ENCODE measurements at places on chromosomes 13 and 19. TPM values are rescaled to one million over a fixed set of nuclear protein-coding genes. Genes with fewer than 3 reads are reported as not detected.

DNA sequence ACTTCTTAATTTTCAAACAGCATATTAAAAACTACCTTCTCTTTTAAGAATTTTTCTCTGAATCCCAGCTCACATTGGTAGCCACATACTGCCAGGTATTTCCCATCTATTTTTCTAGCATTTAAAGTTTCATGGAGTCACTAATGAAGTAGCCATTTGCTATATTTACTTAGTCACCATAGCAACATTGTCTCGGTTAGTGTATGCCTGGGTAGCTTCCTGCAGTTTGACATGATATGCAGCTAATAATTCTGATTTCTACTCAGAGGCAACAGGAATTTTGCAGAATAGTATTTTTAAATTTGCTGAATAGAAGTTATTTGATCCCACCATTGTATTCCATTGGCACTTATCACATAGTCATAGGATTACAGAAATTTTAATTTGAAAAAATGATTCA lies 30.9 kb upstream of the KCTD4 start:
- H3K4me3 ChIP-seq = no peak overlapping the region
- H3K27ac ChIP-seq = no peak overlapping the region
- no peak for DNase-seq
- no peaks in the 10 kb centered on the region for H3K4me1 ChIP-seq
- no peaks in the 10 kb centered on the region for H3K27me3 ChIP-seq
- no peaks in the 10 kb centered on the region for H3K36me3 ChIP-seq

GRCh38 chr19:54430306-54431254 lies 15.3 kb downstream of the TTYH1 start:
- no peaks in the 10 kb centered on the region for H3K36me3 ChIP-seq
- H3K27ac ChIP-seq = no peak overlapping the region
- peaks cover 2% of the 10 kb centered on the region for H3K27me3 ChIP-seq

Gene S1PR4
- 83.4 TPM for total RNA-seq

DNA sequence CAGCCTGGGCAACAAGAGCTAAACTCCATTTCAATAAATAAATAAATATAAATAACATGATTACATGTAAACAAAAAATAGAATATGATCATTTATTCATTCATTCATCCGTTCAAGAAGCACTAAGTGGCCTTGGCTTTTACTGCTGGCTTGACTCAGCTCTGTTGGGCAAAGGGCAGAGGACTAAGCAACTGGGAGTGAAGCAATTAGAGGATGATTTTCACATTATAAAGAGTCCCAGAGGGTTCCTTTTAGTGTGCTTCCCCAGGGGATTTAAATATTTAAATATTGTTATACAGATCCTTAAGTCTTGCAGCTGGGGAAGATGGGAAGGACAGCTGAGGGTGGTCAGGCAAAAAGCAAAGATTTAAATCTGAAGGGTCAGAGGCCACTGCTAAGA lies 34.9 kb upstream of the FLT1 start:
- peaks cover 17% of the 10 kb centered on the region for H3K4me1 ChIP-seq
- no peak for DNase-seq
- H3K4me3 ChIP-seq = no peak overlapping the region
- peaks cover 3% of the 10 kb centered on the region for H3K27me3 ChIP-seq
- no peak overlapping the region for H3K27ac ChIP-seq

Gene FPR1
- total RNA-seq = not detected

Gene TMEM145
- total RNA-seq = not detected

Gene BABAM1
- 117 TPM for total RNA-seq

GRCh38 chr13:50539791-50540530 lies 303.5 kb downstream of the DLEU7 start:
- no peak overlapping the region for H3K4me3 ChIP-seq
- no peaks in the 10 kb centered on the region for H3K36me3 ChIP-seq
- no peak for DNase-seq
- no peak overlapping the region for H3K27ac ChIP-seq
- no peaks in the 10 kb centered on the region for H3K27me3 ChIP-seq
- no peaks in the 10 kb centered on the region for H3K4me1 ChIP-seq

GRCh38 chr13:25732111-25732865 lies 319.5 kb downstream of the SHISA2 start:
- no peak overlapping the region for H3K4me3 ChIP-seq
- no peaks in the 10 kb centered on the region for H3K36me3 ChIP-seq
- peaks cover under 1% of the 10 kb centered on the region for H3K4me1 ChIP-seq
- no peak overlapping the region for H3K27ac ChIP-seq

DNA sequence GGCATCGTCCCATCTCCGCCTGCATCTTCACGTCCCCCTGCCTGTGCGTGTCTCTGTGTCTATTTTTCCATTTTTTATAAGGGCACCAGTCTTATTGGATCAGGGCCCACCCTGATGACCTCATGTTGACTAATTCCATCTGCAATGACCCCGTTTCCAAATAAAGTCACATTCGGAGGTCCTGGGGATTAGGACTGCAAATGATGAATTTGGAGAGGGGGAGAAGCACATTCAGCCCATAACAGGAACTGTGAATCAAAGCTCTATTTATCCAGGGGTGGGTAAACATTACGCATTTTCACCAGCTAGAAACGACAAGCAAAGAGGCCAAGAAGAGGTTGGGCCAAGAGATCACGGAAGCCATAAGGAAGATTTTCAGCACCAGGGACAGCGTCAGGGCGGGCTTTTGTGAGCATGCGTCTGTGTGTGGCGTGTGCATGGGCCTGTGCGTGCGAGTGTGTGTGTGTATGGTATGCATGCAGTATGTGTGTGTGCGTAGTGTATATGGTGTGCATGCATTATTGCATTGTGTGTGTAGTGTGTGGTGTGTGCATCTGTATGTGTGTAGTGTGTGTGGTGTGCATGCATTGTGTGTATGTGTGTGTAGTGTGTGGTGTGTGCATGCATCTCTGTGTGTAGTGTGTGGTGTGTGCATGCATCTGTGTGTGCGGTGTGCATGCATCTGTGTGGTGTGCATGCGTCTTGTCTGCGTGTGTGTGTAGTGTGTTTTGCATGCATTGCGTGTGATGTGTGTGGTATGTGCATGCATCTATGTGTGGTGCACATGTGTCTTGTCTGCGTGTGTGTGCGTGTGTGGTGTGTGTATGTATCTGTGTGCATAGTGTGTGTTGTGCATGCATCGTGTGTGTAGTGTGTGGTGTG lies 19.6 kb downstream of the CELF5 start:
- DNase-seq = peak; percentile 48
- no peaks in the 10 kb centered on the region for H3K4me1 ChIP-seq
- H3K4me3 ChIP-seq = no peak overlapping the region
- no peaks in the 10 kb centered on the region for H3K36me3 ChIP-seq
- H3K27me3 ChIP-seq = peaks cover 47% of the 10 kb centered on the region
- H3K27ac ChIP-seq = no peak overlapping the region

GRCh38 chr19:29491995-29492577 lies 33.7 kb upstream of the VSTM2B start:
- H3K4me1 ChIP-seq = no peaks in the 10 kb centered on the region
- DNase-seq = no peak
- no peaks in the 10 kb centered on the region for H3K27me3 ChIP-seq

DNA sequence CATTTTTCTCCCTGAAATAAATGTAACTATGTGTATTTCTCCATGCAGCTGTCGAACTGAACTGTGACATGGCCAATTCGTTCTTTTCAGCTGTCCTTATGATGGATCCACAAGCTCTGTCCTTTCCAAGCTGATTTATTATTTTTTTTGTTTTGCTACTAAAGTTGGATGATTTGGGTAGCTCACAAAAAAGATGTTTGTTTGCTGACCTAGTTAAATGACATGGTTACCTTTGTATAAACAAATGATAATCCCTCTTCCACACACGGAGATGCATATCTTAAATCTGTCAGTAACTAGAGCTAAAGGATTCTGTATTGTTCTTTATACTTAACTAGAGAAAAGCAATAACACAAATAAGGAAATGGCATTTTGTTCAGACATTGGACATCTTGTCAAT lies 884.3 kb upstream of the PCDH20 start:
- DNase-seq = no peak
- no peak overlapping the region for H3K27ac ChIP-seq
- H3K27me3 ChIP-seq = no peaks in the 10 kb centered on the region

Gene DKKL1
- total RNA-seq = not detected

DNA sequence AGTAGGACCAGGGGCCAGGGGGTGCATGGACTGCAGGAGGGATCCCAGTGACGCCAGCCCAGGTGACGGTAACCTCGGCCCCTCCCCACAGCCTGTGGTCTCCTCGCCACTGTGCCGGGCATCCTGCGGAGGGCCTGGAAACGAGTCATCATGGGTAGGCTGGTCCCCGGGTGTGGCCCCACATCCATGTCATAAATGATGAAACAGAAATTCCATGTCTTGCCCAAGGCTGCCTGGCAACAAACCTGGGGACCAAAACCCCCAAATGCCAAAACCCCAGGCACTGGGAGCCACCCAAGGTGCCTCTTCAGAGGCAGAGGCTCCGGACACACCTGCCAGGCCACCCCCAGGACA lies 20.9 kb downstream of the MAP2K2 start:
- no peaks in the 10 kb centered on the region for H3K27me3 ChIP-seq
- peaks cover 58% of the 10 kb centered on the region for H3K4me1 ChIP-seq
- DNase-seq = no peak
- peak overlapping the region; percentile 75 for H3K27ac ChIP-seq
- no peak overlapping the region for H3K4me3 ChIP-seq
- H3K36me3 ChIP-seq = peaks cover 44% of the 10 kb centered on the region

Gene POSTN
- not detected for total RNA-seq

Gene SRRM5
- 1.6 TPM for total RNA-seq

Gene IGFL1
- total RNA-seq = not detected

GRCh38 chr13:35797991-35798390 lies 321.5 kb upstream of the MAB21L1 start:
- no peak overlapping the region for H3K27ac ChIP-seq
- no peaks in the 10 kb centered on the region for H3K27me3 ChIP-seq

Gene ZNF468
- total RNA-seq = 18.3 TPM

DNA sequence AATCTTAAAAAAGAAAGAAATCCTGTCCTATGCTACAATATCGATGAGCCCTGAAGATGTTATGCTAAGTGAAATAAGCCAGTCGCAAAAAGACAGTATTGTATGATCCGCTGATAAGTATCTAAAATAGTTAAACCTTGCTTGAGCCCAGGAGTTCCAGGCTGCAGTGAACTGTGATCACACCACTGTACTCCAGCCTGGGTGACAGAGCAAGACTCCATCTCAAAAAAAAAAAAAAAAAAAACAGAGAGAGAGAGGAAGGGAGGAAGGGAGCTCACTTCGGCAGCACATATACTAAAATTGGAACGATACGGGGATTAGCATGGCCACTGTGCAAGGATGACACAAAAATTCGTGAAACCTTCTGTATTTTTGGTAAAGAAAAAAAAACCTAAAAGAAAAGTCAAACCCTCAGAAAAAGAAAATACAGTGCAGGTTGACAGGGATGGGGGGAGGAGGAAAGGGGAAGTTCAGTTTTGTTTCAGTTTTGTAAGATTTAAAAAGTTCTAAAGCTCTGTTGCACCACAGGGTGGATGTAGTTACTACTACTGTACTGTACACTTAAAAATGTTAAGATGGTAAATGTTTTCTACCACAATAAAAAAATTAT lies 8.4 kb downstream of the CLASRP start:
- H3K36me3 ChIP-seq = peaks cover 48% of the 10 kb centered on the region
- peaks cover 2% of the 10 kb centered on the region for H3K4me1 ChIP-seq
- H3K4me3 ChIP-seq = no peak overlapping the region
- no peak overlapping the region for H3K27ac ChIP-seq
- no peaks in the 10 kb centered on the region for H3K27me3 ChIP-seq

GRCh38 chr19:4768934-4769777 lies 22.4 kb upstream of the FEM1A start:
- no peak overlapping the region for H3K4me3 ChIP-seq
- no peaks in the 10 kb centered on the region for H3K36me3 ChIP-seq
- H3K27me3 ChIP-seq = no peaks in the 10 kb centered on the region
- H3K4me1 ChIP-seq = no peaks in the 10 kb centered on the region

DNA sequence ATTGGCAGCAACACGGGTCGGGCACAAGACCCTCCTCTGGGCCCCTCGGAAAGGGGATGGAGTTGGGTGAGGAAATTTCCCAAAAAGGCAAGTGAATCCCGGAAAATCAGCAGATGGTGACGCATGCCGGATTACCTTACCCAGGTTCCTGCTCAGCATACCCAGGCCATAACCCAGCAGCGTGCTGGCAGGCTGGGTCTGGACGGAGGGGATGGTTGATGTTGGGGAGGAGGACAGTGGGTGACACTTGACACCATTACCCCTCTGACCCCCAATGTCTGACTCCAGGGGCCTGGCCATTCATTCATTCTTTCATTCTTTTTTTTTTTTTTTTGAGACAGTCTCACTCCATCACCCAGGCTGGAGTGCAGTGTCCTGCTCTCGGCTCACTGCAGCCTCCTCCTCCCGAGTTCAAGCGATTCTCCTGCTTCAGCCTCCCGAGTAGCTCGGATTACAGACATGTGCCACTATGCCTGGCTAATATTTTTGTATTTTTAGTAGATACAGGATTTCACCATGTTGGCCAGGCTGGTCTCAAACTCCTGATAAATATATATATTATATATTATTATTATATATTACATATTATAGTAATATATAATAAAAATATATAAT lies 799 bp downstream of the PVR start:
- DNase-seq = no peak
- H3K4me1 ChIP-seq = no peaks in the 10 kb centered on the region
- peak overlapping the region; percentile 13 for H3K4me3 ChIP-seq
- peaks cover 28% of the 10 kb centered on the region for H3K27me3 ChIP-seq

DNA sequence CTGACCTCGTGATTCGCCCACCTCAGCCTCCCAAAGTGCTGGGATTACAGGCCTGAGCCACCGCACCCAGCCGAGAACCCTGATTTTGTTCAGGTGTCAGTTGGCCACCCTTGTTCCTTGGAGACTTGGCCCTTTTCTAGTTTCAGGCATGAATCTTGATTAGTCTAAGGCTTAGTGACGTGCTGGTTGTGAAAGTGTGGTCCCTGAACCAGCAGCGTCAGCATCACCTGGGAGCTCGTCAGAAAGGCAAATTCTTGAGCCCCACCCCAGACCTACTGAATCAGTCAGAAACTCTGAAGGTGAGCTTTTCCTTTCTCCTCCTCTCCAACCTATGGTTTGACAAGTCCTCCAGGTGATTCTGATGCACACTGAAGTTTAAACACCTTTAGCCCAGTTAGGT lies 35.2 kb downstream of the CACNG6 start:
- no peak overlapping the region for H3K4me3 ChIP-seq
- DNase-seq = no peak
- no peaks in the 10 kb centered on the region for H3K36me3 ChIP-seq
- peaks cover 46% of the 10 kb centered on the region for H3K27me3 ChIP-seq
- no peak overlapping the region for H3K27ac ChIP-seq

Gene ADGRE2
- total RNA-seq = 5.4 TPM

- peaks cover 46% of the 10 kb centered on the region for H3K36me3 ChIP-seq
- no peak overlapping the region for H3K27ac ChIP-seq
- DNase-seq = no peak
- no peak overlapping the region for H3K4me3 ChIP-seq
Measured at GRCh38 chr19:43768273-43769050, 12.3 kb downstream of the KCNN4 start.

- no peak for DNase-seq
- H3K27ac ChIP-seq = no peak overlapping the region
- peaks cover 15% of the 10 kb centered on the region for H3K4me1 ChIP-seq
- no peaks in the 10 kb centered on the region for H3K36me3 ChIP-seq
Measured at GRCh38 chr19:54302257-54302656, 10.7 kb downstream of the LILRA5 start.

Gene ASPDH
- total RNA-seq = not detected
